ENCODE measurements at places on chromosomes 5 and 9.

GRCh38 chr5:134878403-134878802 lies 4.2 kb downstream of the TXNDC15 start:
- DNase-seq, result no peak

DNA sequence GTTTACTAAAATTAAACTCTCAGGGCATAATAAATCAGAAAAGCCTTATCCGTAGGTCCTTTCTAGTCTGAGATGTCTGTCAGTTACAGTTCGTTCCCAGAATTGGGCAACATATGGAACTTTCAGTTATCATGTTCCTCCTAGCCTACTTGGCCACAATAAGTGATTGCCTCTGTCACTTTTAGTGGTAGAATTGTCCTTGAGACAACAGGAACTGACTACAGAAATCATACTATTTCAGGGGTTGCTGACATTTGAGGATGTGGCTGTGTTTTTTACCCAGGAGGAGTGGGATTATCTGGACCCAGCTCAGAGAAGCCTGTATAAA lies 956 bp downstream of the ZNF189 start:
- DNase-seq, result no peak

DNA sequence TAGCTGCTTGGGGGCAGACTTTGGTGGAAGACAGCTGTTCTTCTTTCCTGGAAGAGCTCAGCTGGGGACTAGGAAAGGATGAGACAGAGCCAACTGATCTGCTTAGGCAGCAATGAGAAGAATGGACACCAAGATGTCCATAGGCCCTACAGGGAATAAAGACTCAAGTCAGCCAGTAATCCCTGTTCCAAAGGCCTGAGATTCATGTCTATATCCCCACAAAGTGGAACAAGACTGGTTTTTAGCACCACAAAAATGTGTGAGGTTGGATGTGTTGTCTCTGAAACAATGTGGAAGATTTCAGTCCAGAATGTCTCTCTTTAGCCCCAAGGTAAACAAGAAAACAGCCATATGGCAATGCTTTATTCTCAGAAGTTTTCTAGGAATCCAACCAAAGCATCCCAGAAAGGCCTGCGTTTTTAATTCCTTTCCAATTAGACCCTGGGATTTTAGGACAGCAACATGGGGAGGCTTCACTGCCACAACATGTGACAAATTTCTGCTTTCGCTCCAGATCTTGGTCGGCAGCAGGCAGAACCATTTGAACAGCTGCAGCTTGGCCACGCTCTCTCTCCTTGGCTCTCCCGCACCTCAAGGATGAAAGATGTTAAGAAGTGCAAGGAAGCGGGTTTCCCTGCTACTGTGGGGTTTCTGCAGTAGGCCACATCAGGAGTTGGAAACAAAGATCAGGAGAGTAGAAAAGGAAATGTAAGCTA lies 245.1 kb downstream of the FSTL4 start:
- DNase-seq, result no peak

GRCh38 chr9:98399950-98400683 lies 144.7 kb upstream of the TBC1D2 start:
- DNase-seq, result no peak

- no peak for DNase-seq
Observed at GRCh38 chr9:136143215-136144001, 24.7 kb upstream of the TMEM250 start.

- DNase-seq, result no peak
Observed at GRCh38 chr5:56419667-56420066, 186.5 kb upstream of the ANKRD55 start.

DNA sequence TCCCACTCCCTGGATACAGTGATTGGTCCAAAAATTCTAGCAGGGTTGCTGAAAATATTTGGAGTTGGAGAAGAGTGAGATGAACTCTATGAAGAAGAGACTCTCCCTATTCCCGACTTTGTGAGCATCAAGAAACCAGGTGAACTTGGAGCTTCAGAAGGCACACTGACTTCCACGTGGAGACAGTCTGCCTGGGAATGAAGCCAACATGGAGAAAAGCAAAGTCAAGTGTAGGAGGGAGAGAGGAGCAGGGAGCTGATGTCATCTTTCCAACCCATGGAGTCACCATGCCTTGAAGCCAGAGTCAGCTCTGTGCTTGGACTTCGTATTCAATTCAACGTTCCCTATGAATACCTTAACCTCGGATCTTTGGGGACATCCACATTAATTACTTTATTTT lies 125.1 kb downstream of the NPR3 start:
- no peak for DNase-seq

DNA sequence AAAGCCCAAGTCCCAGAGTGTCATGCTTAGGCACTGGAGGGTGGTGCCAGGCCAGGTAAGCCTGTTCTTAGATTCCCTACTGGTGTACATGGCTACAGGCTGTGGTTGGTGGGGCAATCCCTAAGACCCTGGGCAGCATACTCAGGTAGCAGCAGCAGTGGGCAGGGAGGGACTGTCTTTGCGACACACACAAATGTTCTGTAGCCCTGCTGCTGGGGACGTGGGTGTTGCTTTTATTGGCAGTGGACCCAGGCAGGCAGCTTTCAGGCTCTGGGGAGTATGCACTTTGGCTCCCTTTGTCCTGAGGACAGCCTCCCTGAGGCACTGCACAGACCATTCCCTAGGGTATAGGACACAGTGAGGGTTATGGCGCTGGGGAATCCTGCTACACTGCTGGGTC lies 137.1 kb upstream of the ADAMTS19 start:
- DNase-seq, result no peak

DNA sequence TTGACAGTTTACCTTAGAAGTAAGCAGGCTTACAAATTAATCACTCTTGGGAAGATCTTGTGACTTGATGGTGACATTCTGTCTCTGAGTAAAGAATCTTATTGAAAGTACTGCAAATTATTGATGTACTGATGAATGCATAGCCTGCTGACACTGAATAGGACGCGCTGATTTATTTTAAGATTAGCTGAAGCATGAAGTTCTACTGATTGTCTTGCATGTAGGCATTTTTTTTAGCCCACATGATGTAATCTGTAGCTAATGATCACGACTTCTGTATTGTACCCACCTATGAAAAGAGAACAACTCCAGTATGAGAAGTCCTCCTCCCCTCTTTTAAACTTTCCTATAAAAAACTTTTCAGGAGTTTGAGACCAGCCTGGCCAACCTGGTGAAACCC lies 28.3 kb upstream of the SPIN1 start:
- no peak for DNase-seq

GRCh38 chr9:94222870-94223269 lies 36.2 kb upstream of the ZNF169 start:
- no peak for DNase-seq

DNA sequence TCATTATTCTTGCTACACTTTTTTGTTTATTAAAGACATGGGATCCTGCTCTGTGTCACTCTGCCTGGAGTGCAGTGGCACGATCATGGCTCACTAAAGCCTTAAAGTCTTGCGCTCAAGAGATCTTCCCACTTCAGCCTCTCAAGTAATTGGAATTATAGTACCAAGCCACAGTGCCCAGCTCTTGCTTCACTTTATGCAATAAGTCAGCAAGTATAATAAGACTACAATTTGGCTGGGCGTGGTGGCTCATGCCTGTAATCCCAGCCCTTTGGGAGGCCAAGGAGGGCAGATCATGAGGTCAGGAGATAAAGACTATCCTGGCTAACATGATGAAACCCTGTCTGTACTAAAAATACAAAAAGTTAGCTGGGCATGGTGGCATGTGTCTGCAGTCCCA lies 5.9 kb downstream of the C9orf153 start:
- no peak for DNase-seq

GRCh38 chr5:74762599-74762998 lies 4.3 kb downstream of the GFM2 start:
- DNase-seq, result no peak

- no peak for DNase-seq
Observed at GRCh38 chr9:111605041-111605559, 5.7 kb upstream of the PTGR1 start.

GRCh38 chr9:103661663-103662062 lies 432.4 kb upstream of the SMC2 start:
- no peak for DNase-seq

- no peak for DNase-seq
Observed at GRCh38 chr9:18520416-18521047, 46.6 kb downstream of the ADAMTSL1 start.

DNA sequence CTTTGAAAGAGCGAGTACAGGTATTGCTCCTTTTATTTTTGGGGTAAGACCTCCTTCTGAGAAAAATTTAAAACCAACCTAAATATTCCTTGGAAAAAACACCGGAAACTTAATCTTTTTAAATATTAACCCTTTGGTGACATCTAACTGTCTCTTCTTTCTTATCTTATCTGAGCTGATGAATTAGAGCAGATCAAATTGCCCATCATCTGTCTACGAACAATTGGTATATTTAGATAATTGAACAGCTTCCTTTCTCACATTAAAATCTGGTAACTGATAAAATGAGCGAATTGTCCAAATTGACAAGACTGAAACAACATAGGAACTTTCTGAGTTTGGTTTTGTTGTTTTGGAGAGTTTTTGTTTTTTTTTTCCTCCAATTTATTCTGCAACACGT lies 2.0 kb downstream of the ISL1 start:
- DNase-seq, result no peak

DNA sequence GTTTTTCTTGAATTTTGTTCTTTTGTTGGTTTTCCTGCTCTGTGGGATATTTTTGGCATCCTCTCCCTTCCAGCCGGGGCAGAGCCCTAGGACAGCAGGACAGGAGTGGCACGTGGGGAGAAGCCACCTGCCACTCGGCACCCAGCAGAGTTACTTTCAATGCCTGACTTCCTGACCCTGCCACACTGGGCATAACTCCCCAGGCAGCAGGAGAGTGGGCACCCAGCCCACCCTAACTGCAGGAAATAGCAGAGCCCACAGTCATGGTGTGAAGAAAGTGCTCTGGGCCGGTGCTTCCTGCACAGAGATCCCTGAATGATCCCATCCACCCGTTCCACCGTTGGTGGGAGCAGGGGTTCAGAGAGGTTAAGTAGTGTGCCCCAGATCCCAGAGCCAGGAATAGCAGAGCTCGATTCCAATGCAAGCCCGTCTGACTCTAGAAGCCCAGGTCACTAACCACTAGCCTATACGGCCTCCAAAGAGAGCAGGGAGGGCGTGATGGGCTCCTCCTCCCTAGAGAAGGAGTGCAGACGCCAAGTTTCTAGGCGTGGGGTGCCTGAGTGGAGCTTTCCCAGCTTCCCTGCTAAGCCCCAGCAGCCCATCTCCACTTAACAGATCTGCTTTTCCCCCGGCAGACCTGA lies 8.1 kb upstream of the NUP214 start:
- no peak for DNase-seq

- no peak for DNase-seq
Observed at GRCh38 chr5:4639946-4640345, 500.2 kb upstream of the ADAMTS16 start.

DNA sequence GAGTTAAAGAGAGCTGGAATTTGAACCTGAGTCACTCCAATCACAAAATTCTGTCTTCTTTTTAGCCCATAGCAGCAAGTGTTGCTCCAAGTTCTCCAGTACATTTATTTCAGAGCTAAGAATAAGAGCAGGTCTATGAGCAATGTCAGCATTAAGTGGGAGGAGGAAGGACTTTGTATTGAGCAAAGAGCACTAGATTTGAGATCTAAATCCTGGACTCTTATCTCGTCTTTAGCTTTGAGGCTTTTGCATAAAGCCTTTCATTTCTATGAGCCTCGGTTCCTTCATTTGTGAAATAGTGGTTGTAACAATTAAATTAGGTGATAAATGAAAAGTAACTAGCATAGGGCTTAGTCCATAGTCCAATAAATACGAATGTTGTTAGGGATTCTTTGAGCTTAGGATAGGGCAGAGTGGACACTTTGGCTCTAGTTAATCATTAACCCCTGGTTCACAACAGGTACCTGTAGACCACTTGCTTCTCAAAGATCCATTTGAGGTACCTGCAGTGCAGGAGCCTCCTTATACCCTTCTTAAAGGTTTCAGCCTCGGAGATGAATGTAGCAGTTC lies 464.1 kb upstream of the KLF4 start:
- no peak for DNase-seq

- DNase-seq, result no peak
Observed at GRCh38 chr9:133576875-133577736, 32.1 kb downstream of the FAM163B start.

DNA sequence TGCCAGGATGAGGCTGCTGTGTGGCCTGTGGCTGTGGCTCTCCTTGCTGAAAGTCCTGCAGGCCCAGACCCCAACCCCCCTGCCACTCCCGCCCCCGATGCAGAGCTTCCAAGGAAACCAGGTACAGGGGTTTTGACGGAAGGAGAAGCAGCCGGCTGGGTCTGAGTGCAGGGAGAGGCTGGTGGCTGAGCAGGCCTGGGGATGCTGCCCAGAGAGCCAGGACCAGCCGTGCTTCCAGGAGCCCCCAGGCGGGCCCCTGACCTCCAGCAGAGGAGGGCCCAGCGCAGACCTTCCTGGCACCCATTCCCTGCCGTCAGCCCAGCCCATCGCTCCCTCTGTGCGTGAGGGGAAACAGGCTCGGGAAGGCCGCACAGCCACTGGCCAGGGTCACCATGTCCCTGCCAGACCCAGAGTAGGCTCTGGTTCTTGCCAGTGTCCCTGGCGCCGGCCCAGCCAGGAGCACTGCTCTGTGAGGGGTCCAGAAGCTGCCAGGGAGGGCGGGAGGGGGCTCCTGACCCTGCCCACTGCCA lies 313 bp downstream of the LCN12 start:
- DNase-seq, result no peak

DNA sequence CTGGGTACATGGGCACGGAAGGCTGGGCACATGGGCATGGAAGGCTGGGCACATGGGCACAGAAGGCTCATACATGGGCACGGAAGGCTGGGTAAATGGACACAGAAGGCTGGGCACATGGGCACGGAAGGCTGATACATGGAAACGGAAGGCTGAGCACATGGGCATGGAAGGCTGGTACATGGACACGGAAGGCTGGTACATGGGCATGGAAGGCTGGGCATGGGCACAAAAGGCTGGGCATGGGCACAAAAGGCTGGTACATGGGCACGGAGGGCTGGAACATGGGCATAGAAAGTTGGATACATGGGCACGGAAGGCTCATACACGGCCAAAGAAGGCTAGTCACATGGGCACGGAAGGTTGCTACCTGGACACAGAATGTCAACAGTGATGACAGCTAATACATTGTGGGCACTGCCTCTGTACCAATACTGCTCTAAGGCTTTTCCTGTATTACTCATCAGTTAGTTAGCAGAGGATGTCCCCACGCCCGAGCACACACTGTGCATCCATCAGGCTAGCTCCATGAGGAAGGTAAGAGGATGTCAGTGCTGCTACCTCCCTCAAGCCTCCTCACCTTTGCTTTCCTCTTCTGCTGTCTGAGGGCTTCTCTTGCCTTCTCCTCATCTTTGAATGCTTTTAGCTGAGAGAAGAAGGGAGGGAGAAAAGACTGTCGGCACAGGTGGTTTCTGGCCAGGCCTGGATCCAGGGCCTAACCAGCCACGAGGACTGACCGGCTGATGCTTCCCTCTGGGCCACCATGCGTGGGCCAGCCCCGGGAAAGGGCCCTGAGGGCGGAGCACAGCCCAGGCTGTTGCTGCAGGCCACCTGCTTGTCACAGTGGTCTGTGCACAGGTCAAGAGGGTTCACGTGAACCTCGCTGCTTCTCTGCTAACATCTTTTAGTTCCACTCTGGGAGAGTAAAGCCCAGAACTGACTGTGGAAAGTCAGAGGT lies 14.3 kb downstream of the GPX3 start:
- no peak for DNase-seq
